ENCODE measurements at places on chromosomes 4 and X.

- DNase-seq: no peak
Observed at GRCh38 chr4:89586864-89587263, 250.1 kb downstream of the SNCA start.

GRCh38 chr4:156442912-156443311, 489.2 kb upstream of the CTSO start:
- DNase-seq: no peak

GRCh38 chr4:58406762-58407161, 1296.6 kb upstream of the IGFBP7 start:
- DNase-seq: no peak

DNA sequence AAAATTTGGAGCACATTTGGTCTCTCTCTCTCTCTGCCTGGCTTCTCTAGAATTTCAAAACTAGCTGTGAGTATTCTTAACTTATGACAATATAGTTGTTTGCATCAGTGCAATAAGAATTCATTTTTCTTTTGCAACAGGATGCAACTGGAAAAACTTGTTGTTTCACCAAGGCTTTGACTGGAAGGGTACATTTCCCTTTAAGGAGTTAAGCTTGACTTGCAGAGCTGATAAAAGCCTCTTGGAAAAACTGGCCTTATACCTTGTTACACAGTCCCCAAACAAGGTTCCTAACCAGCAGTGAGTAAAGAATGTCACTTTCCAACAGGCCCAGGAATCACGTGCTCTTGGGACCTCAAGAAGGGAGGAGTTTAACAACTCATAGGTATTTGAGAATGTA, 25.9 kb upstream of the ZNF718 start:
- DNase-seq: no peak

- no peak for DNase-seq
Observed at GRCh38 chr4:184099535-184099966, 118.1 kb downstream of the ENPP6 start.

- DNase-seq: no peak
Observed at GRCh38 chr4:7003176-7003878, 39.8 kb upstream of the TADA2B start.
